Activated CD4-positive, alpha-beta T cell treated with anti-CD3 and anti-CD28 coated beads, Interleukin-2, amount 50 U/mL, for 4 hours (primary cell): ENCODE measurements at places on chromosomes 13 and 19.

GRCh38 chr19:34096020-34096915 lies 76.0 kb upstream of the LSM14A start:
- DNase-seq, result no peak

GRCh38 chr13:67493835-67494234 lies 263.7 kb upstream of the PCDH9 start:
- no peak for DNase-seq

GRCh38 chr19:45099467-45100191 lies 6.7 kb downstream of the PPP1R37 start:
- DNase-seq, result no peak

GRCh38 chr13:102680842-102681740 lies 13.8 kb downstream of the METTL21C start:
- DNase-seq, result no peak

GRCh38 chr19:30393046-30393445 lies 20.9 kb downstream of the ZNF536 start:
- no peak for DNase-seq

DNA sequence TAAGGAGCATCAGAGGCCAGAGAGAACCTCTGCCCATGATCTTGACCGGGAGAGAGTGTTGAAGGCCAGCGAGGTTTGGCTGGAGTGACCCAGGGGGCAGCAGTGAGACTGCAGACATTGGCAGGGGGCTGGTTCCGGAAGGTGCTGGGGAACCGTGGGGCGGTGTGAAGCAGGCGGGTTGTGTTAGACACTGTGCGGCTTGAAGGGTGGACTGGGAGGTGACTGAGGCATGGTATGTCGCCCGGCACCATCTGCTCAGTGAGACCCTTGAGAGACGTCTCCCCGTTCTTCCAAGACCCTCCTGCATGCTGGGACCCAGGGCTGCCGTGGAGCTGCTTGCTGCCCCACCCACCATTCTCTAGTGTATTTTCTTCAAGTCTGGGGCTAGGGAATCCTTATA lies 24.6 kb downstream of the CARM1 start:
- no peak for DNase-seq

GRCh38 chr19:38224014-38224862 lies at the start of gene DPF1:
Gene DPF1 (minus strand): TSS chr19:38224222. CDS start chr19:38224142, 80 bp downstream.
- peak; percentile 56 for DNase-seq
